ENCODE measurements at places on chromosomes 12 and 14. TPM values are rescaled to one million over a fixed set of nuclear protein-coding genes. Genes with fewer than 3 reads are reported as not detected.

- no peak for DNase-seq
Measured at GRCh38 chr12:133222211-133222610, 13.5 kb downstream of the ANHX start.

DNA sequence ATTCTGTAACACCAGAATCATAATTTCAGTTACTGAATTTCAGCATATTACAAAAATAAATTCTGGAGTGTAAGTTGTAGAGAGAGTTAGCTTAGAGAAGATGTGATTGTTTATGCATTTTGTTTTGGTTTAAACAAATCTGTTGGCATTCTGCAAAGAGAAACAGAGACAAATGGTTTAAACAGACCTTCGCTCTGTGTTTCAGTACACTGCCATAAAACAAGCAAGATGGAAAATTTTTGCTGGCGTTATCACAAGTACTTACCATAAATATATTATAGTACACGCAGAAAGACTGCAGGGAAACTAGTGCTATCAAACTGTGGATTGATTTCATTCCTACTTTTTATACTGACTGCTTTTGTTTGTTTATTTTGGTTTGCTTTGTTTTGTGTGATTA is 850.3 kb upstream of the FOXG1 start:
- no peak for DNase-seq

DNA sequence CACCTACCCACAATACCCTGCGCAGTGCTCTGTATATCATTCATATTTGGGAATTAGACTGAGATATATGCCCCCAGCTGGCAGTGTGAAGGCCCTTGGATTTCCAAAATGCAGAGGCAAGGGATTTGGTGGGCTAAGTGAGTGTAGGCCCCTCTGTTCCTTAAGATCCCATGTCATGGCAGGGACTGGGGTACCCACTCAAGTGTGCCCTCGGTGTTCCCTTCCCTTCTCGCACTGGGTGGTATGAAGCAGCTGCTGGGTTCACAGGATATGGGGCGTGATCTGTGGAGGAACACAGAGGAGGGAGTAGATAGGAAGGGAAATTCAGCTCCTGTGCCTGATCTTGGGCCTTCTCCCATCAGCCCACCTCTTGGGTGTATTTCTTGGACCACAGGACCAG is 63.1 kb upstream of the VASH1 start:
- DNase-seq, result no peak

GRCh38 chr14:23071244-23071920 is 14.1 kb upstream of the CDH24 start:
- peak; percentile 96 for DNase-seq

- no peak for DNase-seq
Measured at GRCh38 chr14:50658203-50658602, 9.9 kb downstream of the SAV1 start.

DNA sequence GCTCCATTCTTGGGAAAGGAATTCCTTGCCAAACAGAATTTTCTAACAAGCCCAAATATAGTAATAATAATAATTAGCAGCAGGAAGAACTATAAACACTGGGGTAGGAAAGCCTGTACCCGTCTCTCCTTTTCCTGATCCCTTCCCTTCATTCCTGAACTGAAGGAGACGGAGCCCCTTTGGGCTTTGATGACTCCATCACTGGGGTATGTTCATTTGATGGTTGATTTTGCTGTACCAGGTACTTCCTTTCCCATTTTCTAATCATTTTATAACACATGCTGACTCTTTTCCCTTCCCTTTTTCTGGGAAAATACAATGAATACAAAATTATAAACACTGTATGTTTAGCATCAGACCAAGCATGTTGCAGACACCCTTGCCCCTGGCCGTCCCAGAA is 3.6 kb upstream of the RCOR1 start:
- no peak for DNase-seq

GRCh38 chr12:26628234-26628633 is 204.8 kb downstream of the ITPR2 start:
- peak; percentile 39 for DNase-seq

DNA sequence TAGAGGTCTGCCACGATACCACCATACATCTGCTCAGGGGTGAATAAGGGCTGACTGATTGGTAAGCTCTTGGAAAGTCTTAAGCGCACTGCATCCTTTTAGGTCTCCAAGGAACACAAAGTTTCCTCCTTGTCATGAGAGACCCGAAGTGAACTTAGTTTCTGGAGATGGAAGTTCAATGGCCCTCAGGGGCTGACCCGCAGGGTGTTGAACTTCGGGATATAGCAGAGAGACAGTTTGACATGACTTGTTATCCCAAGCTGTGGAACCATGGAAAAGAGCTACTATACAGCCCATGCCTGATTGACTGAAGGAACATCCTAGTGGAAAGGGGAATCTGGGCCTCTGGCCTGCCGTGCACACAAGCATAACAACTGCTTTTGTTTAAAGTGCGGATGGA is 26.9 kb upstream of the CPNE8 start:
- DNase-seq, result no peak

DNA sequence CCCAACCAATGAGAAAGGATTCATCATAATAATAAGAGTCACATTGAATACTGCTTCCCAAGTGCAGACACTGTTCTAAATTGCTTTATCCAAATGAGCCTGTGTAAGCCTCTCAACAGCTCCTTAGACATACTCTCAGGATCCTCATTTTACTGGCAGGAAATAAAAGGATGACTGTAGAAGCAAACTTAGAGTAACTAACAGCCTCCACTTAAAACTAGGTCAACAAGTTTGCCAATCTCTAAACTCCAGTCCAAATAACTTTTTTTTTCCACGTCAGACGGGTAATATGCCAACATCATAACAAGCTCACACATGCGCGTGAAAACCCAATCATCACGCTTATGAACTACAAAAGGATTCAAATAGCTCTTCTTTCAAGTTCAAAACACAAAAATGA is 15.3 kb upstream of the DPF3 start:
- no peak for DNase-seq

- no peak for DNase-seq
Measured at GRCh38 chr14:58636129-58636528, 1.6 kb upstream of the DACT1 start.

DNA sequence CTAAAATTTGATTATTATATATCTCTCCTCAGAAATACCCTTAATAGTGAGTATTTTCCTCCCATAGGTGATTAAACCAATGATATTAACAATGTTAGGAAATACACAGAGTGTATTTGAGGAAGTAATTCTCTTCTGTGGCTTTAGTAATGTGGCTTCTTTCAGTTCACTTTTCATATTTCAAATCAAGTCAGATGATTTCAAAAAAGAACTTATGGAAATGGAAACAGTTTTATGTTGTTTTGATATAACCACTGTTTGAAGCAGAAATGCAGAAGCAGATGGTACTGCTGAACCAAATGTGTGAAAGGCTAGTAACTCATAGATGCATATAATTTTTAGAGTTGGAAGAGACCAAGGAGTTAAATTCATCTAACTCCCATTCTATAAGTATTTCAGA is 1.9 kb upstream of the GPR33 start:
- no peak for DNase-seq

DNA sequence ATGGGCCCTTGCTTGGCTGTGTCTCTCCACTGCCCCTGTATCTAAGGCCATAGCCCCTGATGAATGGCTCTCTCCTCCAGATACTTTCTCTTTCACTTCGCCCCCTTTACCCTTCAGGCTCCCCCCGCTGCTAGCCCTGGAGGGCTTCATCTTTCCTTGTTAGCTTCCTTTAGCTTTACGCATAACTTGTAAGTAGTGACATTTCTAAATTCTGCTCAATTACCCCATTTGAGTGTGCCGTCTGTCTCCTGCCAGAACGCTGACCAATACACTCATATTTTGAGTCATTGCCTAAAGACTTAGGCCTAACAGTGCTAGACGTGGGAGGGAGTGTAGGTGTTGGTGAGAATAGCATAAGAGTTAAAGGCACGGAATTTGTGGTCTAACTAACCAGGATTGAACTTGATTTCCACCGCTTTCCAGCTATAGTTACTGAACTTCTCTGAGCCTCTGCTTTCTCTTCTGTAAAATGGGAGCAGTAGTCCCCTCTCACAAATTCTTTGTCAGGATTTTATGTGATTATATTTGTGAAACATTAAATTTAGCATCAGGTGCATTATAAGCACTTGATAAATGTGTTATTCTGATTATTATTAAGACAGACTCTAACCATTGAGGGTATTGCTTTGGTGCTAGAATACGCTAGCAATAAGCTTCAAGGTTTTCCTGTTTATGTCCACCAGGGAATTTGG is 129.3 kb downstream of the ZFP36L1 start:
- DNase-seq, result peak; percentile 82

DNA sequence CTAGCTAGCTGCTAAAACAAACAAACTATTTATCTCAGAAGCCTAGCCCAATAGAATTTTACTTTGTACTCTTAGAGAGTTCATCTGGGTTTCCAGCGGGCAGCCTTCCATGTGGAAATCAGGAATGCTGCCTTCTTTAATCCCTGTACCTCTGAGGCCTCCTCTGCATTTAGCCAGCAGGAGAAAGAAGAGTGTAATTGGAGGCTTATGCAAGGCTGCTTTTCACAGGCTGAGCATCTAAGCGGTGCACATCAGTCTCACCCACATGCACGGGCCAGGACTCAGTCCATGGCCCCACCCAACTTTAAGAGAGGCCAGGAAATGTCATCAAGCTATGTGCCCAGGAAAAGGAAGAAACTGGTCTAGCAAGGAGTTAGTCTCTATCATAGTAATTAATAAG is 14.0 kb upstream of the PTGDR start:
- DNase-seq, result no peak

- DNase-seq, result no peak
Measured at GRCh38 chr12:130831876-130832405, 7.1 kb downstream of the STX2 start.

DNA sequence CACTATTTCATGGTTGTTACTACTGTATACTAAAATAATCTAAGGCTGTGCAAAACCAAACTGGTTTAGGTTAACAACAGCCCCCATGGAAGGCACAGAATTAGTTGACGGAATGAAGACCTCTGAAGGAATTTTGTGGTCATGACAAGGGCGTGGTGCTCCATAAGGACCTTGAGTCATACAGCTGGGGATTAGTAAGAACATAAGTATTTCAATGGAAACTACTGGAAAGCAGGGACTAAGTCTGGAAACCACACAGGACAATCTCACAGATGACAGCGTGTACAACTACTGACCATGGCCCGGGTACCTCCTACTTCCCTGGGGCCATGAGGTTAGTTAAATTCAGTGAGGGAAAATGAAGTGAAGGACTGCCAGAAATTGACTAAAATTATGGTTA is 98.5 kb upstream of the PLEKHA5 start:
- peak; percentile 83 for DNase-seq

- DNase-seq, result no peak
Measured at GRCh38 chr14:68569970-68570409, 222.9 kb downstream of the ZFP36L1 start.

DNA sequence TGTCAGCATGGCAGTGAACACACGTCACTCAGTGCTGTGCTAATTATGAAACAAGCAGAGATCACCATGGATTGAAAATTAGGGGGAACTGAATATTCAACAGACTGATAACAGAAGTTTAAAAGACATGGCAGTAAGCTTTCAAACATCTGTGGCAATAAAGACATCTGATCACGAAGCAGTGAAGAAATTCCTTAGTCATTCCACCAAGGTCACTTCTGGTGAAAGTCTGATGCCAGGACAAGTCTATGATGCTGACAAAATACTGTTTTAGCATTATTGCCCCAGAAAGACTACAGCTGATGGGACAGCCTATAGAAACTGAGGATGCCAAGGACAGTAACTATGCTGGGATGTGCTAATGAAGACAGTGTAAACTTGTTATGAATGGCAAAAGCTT is 126.9 kb upstream of the RBM19 start:
- DNase-seq, result no peak

DNA sequence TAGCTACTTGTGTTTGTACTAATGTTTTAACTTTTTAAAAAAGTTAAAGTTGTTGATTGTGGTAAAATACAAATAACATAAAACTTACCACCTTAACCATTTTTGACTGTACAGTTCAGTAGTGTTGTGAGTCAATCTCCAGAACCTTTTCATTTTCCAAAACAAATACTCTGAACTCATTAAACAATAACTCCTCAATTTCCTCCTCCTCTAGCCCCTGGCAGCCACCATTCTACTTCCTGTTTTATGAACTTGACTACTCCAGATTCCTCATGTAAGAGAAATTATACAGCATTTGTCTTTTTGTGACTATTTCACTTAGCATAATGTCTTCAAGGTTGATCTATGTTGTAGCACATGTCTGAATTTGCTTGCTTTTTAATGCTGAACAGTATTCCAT is 299.1 kb upstream of the AMIGO2 start:
- DNase-seq, result no peak

DNA sequence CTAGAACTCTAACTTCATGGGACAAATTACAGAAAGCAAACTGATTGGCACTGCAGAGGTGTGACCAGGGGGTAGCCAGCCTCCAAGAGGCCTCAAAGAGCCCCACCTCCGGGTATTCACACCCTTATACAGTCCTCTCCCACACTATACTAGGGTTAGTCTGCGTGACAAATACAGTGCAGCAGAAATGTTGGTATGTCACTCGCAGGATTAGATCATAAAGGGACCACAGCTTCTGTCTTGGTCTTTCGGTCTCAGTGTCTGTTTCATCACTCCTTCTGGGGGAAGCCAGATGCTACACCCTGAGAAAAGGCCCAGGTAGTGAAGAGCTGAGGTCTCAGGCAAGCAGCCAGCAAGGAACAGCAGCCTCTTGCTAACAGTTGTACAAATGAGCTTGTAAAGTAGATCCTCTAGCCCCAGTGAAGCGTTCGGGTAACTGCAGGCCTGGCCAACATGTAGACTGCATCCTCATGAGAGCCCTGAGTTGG is 68.9 kb upstream of the SAV1 start:
- no peak for DNase-seq

- no peak for DNase-seq
Measured at GRCh38 chr12:66449531-66449930, 147.2 kb downstream of the HELB start.

GRCh38 chr12:71057330-71057729 is 100.5 kb downstream of the TSPAN8 start:
- no peak for DNase-seq

- DNase-seq, result peak; percentile 57
Measured at GRCh38 chr14:93619176-93619793, 169.0 kb downstream of the PRIMA1 start.

GRCh38 chr12:22904485-22904884 is 279.5 kb downstream of the ETNK1 start:
- DNase-seq, result no peak

- no peak for DNase-seq
Measured at GRCh38 chr14:94382716-94383596, 5.4 kb downstream of the SERPINA1 start.

- DNase-seq, result no peak
Measured at GRCh38 chr14:87652278-87652677, 340.7 kb downstream of the GALC start.

The RHOJ gene
- 9.5 TPM for total RNA-seq

The LTB4R2 gene
- 16.7 TPM for total RNA-seq

The HCAR2 gene
- total RNA-seq, result not detected

The METTL1 gene
- total RNA-seq, result 21.0 TPM

The CMKLR1 gene
- 0.51 TPM for total RNA-seq

The CCDC197 gene
- total RNA-seq, result not detected

The SERPINA1 gene
- total RNA-seq, result 26.1 TPM

The IL23A gene
- 1.1 TPM for total RNA-seq

The RAPGEF3 gene
- total RNA-seq, result 0.83 TPM

The INHBC gene
- total RNA-seq, result not detected

The PPP1R1A gene
- not detected for total RNA-seq

The NEUROD4 gene
- not detected for total RNA-seq
